Activated naive CD8-positive, alpha-beta T cell treated with anti-CD3 and anti-CD28 coated beads for 36 hours (primary cell): ENCODE measurements at places on chromosomes 1 and 21.
A peak's percentile ranks its signal among the peaks of the same experiment; 100 is the strongest.

- DNase-seq = no peak
Measured at GRCh38 chr1:152768847-152769533, 6.0 kb upstream of the LCE1F start.

GRCh38 chr1:223363057-223363855 lies 720 bp downstream of the SUSD4 start:
- DNase-seq = peak; percentile 16

GRCh38 chr1:116571215-116571919 lies 541 bp upstream of the CD58 start:
- DNase-seq = no peak

GRCh38 chr1:208235982-208236761 lies 8.0 kb downstream of the PLXNA2 start:
- no peak for DNase-seq

GRCh38 chr1:87568005-87568404 lies 239.3 kb downstream of the LMO4 start:
- no peak for DNase-seq

DNA sequence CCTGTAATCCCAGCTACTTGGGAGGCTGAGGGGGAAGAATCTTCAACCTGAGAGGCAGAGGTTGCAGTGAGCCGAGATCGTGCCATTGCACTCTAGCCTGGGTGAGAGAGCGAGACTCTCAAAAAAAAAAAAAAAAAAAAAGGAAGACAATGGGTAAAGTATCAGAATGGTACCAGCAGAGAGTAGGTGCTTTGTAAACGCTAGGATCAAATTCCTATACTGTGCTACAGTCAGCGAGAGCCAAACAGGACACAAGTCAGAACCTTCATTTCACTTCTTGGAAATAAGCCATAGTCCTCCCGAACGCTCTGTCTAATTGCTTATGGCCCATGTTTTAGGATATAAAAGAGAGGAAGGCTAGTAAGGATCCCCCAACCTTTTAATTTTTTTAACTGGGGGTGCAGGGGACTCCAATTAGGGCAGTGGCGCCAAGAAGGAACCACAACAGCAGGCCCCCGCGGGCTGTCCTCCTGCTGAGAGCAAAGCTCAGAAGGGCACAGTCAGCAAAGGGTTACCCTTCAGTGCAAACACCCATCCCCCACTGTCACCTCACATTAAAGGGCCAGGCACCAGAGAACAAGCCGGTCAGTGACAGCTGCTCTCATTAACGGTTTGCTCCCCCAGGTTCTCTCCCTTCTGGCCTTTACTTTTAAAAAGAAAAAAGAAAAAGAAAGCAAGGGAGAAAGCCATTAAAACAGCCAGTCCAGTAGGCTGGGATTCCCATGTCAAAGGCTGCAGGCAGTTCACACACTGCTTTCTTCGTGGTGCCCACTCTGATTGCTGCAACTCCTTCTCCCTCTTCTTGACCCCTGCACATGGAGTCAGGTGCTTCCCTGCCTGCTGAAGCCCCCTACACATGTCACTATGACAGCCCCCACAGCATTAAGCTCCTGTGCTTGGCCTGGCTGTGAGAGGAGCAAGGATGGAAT lies 69.4 kb downstream of the PLPP3 start:
- no peak for DNase-seq

- DNase-seq = no peak
Measured at GRCh38 chr1:17654519-17654918, 100.6 kb upstream of the ACTL8 start.

DNA sequence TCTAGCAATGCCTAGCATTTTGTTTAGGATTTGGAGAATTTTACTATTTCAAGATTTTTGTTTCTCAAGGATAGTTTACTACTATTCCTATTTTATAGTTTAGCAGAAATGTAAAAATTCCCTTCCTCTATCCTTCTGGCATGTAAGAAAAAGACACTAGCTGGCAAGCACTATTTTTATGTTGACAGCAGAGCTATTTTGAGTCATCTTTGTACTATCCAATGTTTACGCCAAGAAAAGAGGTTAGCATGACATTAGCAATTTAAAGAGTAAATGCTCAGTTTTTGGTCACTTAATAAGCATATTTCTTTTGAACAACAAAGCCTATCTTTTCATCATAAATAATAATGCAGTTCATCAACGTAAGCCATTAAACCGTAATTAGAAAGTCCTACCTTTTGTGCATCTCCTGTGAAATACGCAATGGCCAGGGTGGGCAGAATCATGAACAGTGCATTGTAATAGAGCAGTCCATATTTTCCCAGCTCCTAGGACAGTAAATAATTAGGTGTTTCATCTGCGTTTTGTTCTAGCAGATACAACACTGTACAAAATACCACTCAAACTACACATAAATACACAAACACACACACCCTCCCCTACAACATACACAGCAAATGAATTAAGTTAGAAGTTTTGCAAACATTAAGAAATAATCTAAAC lies 12.0 kb downstream of the SLC35D1 start:
- DNase-seq = no peak

- no peak for DNase-seq
Measured at GRCh38 chr1:29569971-29570634, 333.8 kb downstream of the PTPRU start.

- DNase-seq = no peak
Measured at GRCh38 chr1:201394591-201394990, 4.5 kb downstream of the LAD1 start.
